ENCODE measurements at places on chromosomes 16 and 17. TPM values are rescaled to one million over a fixed set of nuclear protein-coding genes. Genes with fewer than 3 reads are reported as not detected.
A peak's percentile ranks its signal among the peaks of the same experiment; 100 is the strongest.

- DNase-seq = no peak
Observed at GRCh38 chr17:55458287-55458900, 36.8 kb upstream of the MMD start.

The JPH3 gene
- total RNA-seq = 0.05 TPM

The HYDIN gene
- total RNA-seq = 0.38 TPM

The CHAD gene
- total RNA-seq = 0.37 TPM

GRCh38 chr16:88553739-88554138 lies 16.5 kb upstream of the ZC3H18 start:
- no peak for DNase-seq

The TNFRSF12A gene
- total RNA-seq = 72.4 TPM

GRCh38 chr17:63437287-63438091 lies 8.6 kb downstream of the CYB561 start:
- DNase-seq = peak; percentile 44

GRCh38 chr17:45410144-45411091 lies 22.3 kb downstream of the ARHGAP27 start:
- DNase-seq = no peak

The TMEM114 gene
- total RNA-seq = not detected

GRCh38 chr17:57508671-57509070 lies 236.4 kb downstream of the CCDC182 start:
- no peak for DNase-seq

All from left cardiac atrium (tissue), 4 donors.